Stimulated activated CD8-positive, alpha-beta memory T cell treated with anti-CD3 and anti-CD28 coated beads, Interleukin-15, amount 100 ng/mL, for 24 hours (primary cell): ENCODE measurements at places on chromosomes 11 and 22.

DNA sequence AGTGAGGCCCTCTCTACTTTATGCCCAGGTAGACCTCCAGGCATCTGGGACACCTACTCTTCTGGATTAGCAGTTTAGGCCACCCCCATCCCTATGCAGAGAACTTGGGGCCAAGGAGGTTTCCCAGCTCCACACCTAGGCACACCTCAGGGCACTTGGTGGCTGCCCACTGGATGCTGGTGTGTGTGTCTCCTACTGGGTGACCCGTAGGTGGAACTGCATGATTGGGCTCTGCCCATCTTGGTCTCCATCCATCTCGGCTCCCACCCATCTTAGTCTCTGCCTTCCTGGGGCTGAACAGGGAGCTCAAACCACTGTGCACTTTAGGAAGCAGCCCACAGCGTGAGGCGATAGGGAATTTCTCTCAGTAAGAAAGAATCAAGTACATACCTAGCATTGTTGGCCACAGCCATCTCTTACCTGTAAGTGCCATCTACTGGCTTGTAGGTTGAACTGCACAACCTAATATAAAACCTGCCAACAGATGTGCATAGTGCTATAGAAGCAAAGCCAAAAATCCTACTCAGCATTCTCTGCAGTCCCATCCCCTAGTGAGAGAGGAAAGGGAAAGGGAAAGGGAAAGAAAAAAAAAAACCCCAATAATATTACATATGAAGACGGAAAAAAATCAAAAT, 61.6 kb upstream of the PTPN5 start:
- DNase-seq = no peak

DNA sequence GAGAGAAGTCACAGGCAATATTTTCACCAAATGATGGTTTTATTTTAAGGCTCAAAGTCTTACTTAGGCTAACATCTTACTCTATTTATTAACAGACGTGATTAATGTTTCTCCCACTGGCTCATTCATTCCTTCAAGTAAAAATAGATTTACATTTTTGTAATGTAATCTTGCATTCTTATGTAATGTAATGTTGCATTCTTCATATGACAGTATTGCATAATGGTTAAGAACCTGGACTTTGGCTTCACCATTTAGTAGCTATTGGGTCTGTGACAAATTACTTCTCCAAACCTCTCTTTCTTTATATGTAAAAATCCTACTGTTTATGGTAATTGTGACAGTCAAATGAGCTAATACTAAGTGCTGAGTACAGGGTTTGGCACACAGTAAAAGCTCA, 3.3 kb upstream of the DIXDC1 start:
- DNase-seq = no peak

DNA sequence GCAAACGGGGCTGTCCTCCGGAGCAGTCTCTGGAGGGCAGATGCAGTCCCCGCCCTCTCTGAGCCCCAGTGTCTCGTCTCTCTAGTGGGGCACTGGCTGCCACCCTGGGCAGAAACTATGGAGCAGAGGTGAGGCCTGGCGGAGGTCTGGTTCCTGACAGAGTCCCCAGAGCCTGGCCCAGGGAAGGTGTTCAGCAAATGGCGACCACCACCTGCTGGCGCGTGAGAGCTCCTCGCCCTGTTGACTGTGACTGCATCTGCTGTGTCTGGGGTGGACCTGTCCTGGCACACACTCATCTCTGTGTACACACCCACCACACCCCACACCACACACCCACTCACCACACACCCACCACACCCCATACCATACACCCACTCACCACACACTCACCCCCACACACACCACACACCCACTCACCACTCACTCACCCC, 18.3 kb upstream of the TTLL12 start:
- DNase-seq = no peak

- no peak for DNase-seq
These were observed 18.9 kb upstream of the GAL start for GRCh38 chr11:68665436-68665835.

GRCh38 chr11:120746836-120747609, 235.5 kb downstream of the GRIK4 start:
- no peak for DNase-seq

DNA sequence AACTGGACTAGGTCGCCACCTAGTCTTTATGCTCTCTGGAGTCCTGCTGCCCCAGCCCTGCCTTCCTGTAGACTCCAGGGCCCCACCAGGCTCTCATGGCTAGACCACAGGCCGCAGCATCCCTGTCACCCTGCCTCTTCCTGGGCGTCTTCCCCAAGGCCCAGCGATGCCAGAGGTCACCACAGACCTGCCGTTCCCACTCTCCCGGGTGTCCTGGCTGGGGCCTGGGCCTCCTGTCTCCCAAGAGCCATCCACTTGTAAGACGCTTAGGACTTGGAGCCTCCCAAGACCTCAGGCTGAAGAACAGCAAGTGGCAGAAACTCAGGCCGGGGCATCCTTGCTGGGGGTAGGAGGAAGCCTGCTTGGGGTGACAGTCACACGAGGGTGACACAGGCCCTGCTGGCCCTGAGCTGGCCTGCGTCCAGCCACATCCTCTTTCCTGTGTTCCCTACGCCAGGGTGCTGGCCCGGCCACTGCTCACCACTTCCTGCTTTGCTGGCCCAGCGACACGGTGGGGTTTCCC, 2.0 kb upstream of the TCIRG1 start:
- DNase-seq = no peak

DNA sequence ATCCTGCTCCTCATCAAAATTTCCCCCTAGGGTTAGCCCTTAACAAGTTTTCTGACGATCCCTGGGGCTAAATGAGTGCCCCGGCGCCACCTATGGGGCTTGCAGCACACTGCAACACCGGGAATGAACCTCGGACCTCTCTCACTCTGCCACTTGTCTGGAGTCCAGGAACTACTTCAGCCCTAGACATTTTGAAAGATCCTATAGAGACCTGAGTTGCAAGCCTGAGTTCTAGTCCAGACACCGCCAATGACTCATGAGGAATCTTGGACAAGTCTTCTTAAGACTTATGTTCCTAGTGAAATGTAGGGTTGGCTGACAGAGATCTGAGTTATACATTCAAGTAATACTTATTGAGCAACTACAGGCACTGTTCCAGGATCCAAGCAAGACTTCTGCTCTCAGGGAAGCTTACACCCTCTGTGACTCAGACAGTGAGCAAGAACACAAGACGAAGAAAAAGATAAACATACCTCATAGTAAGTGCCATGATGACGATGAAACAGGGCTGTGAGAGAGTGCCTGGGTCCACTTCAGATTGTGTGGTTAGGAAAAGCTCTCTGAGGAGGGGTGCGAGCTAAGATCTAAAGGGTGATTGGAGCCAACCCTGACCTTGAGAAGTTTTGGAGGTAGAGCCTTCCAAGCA, 10.2 kb upstream of the STK33 start:
- DNase-seq = peak; percentile 13

DNA sequence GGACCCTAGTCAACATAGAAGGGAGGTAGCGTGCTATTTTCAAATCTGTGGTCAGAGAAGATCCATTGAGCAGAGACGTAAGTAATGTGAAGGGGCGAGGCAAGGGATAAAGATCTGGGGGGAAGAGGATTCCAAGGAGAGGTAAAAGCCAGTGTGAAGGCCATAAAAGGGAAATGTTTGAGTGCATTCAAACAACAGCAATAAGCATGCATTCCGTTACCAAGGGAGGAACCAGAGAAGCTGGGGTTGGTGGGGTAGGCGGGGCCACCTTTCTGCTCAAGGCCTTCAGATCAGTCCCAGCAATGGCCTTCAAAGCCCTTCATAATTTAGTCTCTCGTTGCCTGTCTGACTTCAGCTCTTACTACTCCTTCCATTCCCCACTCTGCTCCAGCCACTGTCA, 18.4 kb upstream of the SMPD1 start:
- no peak for DNase-seq

DNA sequence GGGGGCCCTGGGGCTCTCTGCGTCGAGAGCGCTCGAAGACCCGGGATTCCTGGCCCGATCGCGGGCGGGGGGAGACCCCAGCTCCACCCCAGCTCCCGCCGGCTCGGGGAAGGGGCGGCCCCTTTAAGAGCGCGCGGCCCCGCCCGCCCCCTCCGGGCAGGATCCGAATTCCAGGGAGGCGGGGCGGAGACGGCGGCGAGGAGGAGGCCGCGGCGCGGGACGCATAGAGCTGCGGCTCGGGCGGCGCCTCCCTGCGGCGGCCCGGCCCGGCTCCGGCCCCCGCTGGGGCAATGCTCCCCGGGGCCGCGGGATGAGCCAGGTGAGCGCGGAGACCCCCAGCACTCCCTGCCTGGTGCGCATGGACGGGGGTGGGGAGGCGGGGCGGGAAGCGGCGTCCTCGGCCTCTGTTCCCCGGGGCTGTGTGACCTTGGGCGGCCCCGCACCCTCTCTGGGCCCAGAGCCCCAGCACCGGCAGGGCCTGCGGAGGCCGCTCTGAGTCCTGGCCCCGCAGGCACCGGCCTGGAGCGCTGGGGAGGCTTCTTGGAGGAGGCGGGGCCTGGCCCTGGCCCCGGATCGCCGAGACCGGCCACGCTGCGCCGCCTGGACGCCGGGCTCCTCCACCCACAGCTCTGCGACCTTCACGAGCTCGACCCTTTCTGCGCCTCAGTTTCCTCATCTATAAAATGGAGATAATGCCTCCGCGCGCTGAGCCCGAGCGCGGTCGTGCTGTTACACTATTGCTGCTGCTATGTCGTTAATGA, 565 bp downstream of the GAS2L1 start:
- DNase-seq = no peak

- DNase-seq = no peak
These were observed 593 bp downstream of the FAM118B start for GRCh38 chr11:126212089-126212660.

GRCh38 chr11:3225826-3226750, 6.1 kb downstream of the MRGPRE start:
- DNase-seq = no peak

- DNase-seq = no peak
These were observed 231.7 kb downstream of the CTTN start for GRCh38 chr11:70630068-70630467.

DNA sequence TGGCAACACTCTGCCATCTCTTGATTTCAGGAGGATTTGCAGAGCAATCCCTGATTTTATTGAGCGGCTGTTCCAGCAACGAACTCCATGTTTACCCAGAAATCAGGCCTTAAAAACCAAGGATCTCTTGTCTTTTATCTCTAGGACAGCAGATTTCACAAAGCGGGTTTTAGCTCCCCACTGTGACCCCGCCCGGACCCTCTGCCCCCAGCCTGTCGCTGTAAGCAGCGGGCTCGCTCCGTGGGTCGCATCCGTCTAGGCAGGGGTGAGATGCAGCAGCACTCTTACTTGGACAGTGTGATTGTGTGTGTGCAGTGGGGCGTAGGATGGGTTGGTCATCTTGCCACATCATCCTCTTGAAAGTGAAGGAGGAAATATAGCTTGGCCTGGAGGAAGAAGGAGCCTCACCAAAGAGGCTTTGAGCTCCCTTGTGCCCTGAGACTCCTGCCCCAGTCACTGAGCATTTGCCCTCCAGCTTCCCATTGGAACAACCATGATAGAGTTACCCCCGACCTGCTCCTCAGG, 189.2 kb upstream of the TBCEL start:
- no peak for DNase-seq

DNA sequence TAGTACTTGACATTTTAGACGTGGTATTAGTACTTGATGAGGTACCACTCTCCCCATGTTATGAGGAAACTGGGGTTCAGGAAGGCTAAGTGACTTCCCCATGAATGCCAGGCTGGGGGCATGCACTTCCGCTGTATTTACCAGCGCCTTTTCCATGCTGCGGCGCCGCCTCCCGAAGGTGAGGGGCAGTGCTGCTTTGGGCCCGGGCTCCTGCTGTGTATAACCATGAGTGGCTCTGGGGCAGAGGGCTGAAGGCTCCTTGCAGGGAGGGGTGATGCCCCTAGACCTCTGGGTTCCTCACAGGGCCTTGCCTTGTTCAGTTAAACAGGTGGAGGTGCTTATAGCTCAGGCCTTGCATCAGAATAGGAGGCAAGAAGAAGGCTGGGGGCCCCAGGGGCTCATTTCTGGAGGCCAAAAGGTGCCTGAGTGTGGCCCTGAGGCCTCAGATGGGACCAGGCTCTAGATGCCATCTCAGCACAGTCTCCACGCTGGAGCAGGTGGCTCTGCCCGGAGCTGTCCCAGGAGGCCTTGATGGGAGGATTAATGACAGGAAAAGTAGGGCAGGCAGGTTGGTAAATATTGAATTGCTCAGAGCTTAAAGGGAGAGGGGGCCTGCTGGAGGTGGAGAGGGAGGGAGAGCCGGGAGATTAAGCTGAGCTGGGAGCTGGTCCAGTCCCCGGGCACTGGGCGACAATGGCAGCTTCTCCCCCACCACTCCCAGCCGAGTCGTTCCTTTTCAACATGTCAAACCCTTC, 129.6 kb downstream of the CEP164 start:
- no peak for DNase-seq

DNA sequence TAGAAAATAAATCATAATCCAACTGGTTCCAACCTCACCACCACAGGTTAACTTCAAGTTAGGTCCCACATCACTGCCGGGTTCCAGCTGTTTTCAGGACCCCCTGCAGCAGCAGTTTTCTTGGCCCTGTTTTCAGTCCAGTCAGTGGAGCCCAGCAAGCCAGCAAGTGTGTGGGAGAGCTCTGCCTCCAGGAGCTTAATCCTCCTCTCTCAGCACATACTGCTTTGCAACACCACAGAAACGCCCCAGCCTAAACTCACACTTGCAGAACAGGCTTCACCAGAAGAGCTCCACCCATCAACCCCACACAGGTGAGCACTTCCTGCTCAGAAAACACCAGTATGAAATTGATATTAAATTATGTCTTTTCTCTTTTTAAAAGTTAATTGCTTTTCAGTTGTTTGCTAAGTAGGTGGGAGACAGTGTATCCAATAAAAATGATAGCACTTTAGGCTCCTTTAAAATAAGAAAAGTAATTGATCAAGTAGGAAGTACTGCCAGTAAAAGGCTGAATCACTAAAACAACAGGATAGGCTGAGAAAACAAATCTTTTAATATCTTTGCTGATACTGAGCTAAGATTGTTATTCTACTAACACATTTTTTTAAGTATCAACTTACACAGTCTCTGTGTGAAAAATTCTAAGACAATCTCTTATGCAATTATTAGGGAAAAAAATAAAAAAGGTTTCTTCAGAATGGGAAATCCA, 81.5 kb upstream of the TP53AIP1 start:
- DNase-seq = no peak

DNA sequence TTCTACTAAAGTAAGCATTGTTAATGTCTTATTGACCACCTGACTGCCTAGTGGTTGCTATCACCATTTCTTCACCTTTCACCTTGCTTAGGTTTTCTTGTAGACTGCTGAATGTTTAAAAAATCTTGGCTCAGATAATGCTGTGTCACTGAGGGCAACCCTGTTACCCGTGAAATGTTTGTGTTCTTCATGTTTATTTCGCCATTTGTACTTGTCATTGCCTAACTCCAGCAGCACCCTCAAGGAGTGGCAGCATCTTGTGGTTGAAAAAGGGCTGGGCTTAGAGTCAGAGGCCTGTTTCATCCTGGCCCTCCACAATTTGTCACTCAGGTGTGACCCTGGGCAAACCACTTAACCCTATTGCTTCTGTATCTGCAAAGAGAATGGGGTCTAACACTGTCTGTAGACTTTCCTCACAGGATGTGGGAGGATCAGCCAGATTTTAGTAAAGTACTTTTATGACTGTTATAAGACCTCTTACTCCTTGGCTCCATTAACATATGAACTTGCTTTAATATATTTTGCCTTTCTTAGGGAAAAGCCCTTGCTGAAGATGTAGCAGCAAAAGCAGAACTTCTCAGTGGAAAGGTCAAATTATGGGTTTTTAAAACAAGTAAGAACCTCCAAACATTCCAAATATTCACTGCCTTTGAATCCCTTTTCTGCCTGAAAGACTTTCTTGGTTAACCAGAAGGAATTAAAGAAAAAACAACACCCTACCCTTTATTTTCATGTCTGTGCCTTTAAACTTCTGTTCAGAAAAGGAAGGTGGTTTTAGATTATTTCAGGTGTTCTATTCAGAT, 154.5 kb upstream of the C11orf87 start:
- DNase-seq = no peak
